Activated CD4-positive, alpha-beta T cell treated with anti-CD3 and anti-CD28 coated beads, Interleukin-2, Interleukin-4, amounts not matched to agents 100 ng/mL and 50 ng/mL, durations not matched to agents 16 hours and 8 hours (primary cell): ENCODE measurements at places on chromosomes 2 and 18.
A peak's percentile ranks its signal among the peaks of the same experiment; 100 is the strongest.

- DNase-seq = no peak
These were observed 38.5 kb downstream of the ROCK2 start for GRCh38 chr2:11305958-11306357.

GRCh38 chr18:3966642-3967358 lies 488.3 kb downstream of the DLGAP1 start:
- DNase-seq = no peak

DNA sequence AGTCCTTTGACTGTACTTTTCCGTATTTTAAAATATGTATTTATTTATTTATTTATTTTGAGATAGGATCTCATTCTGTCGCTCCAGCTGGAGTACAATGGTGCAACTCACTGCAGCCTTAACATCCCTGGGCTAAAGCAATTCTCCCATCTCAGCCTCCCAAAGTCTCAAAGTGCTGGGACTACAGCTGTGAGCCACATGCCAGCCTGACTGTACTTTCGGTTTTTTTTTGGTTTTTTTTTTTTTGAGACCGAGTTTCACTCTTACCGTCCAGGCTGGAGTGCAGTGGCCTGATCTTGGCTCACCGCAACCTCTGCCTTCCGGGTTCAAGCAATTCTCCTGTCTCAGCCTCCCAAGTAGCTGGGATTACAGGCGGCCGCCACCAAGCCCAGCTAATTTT lies 28.9 kb upstream of the CCNYL1 start:
- DNase-seq = no peak

DNA sequence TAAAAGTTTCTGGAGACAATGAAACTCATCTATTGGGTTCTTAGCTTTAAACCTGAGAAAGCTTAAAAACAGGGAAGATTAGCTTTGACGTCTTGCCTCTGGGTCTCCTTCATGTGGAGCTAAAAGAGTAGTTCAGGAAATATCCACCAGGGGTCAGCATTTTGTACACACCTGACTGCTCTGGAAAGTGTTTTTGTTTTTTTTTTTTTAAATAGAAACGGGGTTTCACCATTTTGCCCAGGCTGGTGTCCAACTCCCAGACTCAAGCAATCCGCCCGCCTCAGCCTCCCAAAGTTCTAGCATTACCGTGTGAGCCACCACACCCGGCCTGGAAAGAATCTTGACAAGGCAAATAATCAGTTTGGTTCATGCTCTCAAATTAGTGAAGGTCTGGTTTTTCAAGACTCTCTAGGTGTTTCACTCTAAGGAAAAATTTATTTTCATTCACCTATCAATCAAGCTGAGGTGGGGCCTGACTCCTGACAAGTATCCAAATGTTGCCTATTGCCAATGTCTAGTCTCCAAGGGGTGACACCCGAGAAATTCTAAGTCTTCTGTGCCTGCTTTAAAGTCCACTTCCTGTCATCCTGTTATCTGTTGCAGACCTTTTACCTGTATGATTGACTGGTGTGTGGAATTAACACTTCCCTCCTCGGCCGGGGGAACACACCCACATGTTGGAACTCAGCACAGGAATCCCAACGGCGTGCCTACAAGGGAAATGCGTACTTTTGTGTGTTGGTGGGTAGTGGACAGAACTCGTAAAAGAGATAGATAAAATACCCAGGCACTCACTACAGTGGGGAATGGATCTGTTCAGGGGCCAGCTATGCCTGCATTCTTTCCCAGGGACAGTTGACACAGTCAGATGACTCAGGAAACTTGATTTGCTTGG lies 11.3 kb downstream of the IL1RN start:
- DNase-seq = peak; percentile 86
